ENCODE measurements at places on chromosomes 11 and 22.

- no peak for DNase-seq
Observed at GRCh38 chr11:46948378-46949131, 12.0 kb downstream of the CSTPP1 start.

DNA sequence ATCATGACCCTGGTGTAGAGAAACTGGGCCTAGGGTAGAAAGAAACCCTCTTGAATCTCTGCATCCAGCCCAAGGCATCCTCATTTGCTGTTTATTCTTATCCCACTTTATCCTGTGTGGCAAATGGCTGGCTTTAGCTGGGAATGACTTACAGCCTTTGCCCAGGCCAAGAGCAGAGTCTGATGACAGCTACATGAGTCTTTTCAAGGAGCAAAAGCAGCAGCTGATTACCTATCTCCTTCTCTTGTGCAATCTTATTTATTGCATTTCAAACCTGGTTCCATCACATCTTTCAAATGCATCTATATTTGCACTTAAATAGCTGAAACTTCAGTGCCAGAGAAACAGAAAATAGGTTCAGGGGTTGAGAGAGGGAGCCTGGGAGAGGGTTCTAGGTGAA, 26.1 kb downstream of the SYT13 start:
- DNase-seq = no peak

- no peak for DNase-seq
Observed at GRCh38 chr22:30089655-30089974, 9.4 kb downstream of the HORMAD2 start.

GRCh38 chr11:78161962-78162371, 22.5 kb upstream of the ALG8 start:
- DNase-seq = no peak

DNA sequence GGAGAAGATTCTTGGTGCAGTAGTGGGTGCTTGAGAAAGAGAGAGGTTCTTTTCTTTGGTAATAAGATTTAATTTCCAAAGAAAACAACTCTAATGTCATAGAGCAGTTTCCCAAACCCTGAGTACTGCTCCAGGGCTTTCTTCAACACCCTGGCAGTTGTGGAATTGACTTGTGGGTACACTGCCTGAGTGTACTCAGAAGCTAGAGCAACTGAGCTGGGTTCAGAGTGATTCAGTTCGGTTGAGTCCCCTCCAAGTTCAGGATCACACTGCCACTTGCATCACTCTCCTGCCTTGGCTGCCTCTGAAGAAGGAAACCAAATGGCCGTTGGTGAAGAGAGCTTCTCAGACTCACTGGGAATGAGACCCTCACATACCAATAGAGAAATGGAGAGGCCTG, 5.3 kb downstream of the DMC1 start:
- no peak for DNase-seq
